ENCODE measurements at places on chromosomes 5 and 9.

- DNase-seq, result no peak
These were observed 41.9 kb downstream of the TJP2 start for GRCh38 chr9:69215774-69216485.

DNA sequence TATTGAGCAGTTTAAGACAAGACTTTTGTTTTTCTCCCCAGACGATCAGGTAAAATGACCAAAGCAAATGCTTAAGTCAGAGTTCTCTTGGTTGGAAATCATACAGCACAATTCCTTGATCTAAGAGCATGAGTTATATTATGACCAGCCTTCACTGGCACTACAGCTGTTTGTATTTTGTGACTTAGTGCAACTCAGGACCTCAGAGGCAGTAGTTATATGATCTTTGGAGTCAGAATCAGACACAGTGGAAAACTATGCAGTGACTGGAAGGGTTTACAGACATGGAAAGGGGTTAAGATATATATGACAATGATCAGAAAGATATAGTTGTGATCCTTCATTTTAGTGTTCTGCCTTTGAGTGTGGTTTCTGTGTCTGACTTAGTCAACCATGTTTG lies 24.3 kb downstream of the RAD23B start:
- no peak for DNase-seq

- no peak for DNase-seq
These were observed 28.4 kb upstream of the MVB12B start for GRCh38 chr9:126298063-126298801.

DNA sequence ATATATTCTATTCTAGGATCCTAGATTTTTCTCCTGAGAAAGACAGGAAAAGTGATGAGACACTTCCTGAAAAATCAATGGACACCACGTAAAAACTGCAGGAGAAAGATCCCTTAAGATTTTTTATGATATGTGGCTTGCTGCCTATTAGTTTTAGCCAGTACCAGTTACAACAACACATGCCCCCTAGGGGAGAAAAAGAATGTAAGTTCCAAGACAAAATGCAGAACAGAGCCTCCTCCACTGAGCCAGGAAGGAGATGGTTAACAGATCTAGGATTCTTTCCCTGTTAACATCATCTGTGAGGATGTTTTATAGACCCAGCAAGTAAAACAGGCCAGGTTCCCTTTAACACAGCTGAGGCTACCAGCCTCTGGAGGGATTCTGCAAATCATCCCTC lies 574.7 kb downstream of the TLE4 start:
- no peak for DNase-seq

DNA sequence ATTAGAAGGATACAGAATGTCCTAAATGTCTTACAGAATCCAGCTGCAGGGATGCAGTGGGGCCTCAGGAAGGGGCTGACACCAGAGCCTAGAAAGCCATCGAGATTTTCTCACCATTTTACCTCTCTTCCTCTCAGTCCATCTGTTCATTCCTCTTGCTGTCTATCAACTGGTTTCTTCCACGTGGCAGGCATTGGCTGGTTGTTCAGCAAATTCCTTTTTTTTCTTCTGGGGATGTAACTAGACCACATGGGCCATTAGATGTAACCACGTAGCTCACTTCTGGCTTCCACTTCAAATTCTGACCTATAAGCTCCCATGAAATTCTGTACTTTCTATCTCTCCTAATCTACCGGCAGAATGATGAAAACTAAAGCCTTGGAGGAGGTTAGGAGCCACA lies 93.6 kb upstream of the MTAP start:
- no peak for DNase-seq

- no peak for DNase-seq
These were observed 214.5 kb downstream of the SEMA5A start for GRCh38 chr5:9331372-9331771.

DNA sequence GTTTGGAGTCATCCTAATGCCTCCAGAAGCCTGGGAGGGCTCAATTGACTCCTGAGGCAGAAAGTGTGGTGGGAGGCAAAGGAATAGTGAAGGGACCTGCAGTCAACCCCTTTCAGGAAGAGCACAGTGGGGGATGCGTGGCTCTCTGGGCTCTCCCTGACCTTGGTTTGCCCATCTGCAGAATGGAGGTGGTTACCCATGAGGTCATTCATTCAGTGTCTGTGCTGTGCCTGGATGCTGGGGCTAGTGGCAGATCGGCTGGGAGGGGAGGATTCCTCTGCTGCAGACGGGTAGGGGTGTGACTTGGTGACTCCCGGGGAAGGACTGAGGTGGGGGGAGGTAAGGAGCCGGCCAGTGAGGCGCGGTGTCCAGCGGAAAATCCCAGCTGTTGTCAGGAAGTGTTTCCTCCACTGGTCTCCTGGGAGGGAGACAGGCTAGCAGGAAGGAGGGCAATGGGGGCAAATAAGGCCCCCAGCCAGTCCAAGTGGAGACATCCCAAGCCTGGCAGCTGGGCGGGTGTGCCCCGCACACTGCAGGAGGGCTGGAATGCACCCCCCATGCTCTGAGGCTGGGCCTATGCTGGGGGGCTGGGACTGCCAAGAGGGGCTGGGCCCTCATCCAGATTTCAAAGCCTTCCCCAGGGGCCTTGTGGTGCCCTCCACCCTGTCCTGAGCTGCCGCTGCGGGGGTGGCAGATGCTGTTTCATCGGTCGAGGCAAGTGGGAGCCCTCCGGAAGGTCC lies 10.9 kb downstream of the CXXC5 start:
- no peak for DNase-seq

GRCh38 chr5:133950821-133951612 lies 17.4 kb downstream of the C5orf15 start:
- DNase-seq, result no peak

GRCh38 chr5:140295414-140295813 lies 7.5 kb downstream of the PFDN1 start:
- DNase-seq, result no peak

- no peak for DNase-seq
These were observed 9.0 kb downstream of the SLC36A1 start for GRCh38 chr5:151456321-151456940.

DNA sequence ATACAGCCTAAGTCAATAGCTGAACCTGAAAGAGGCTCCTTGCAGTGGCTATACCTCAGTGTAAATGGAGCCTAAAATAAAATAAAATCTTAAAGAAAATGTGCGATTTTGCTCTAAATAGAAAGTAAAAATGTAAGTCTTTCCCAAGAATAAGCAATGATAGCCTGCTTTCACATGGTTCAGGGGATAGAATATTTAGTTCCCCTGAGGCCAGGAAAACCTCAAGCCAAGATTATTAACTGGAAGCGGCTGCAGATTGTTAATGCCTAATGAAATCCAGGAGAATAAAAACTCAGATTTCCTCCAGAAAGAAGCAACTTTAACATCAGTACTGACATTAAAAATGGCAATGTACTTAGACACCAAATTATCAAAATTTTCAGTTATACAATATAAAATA lies 463.7 kb downstream of the CYLC2 start:
- no peak for DNase-seq

DNA sequence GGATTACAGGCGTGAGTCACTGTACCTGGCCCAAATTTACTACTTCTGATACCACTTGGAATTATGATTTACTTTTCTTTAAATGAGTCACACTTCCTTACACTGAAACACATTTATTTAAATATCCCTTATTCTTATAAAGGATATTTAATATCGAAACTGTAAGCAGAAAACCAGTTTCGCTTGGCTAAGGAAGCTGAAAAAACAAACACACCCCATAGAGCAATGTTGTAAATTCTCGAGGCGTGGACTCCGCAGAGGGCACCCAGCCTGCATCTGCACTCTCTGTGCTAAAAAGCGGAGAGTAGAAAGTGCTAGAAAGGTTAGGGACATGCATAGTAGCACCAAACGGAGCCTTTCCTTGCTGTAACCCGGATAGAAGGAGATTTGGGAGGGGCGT lies 86.5 kb downstream of the HMCN2 start:
- no peak for DNase-seq

- DNase-seq, result no peak
These were observed 116.1 kb downstream of the JAKMIP2 start for GRCh38 chr5:147666419-147666818.

DNA sequence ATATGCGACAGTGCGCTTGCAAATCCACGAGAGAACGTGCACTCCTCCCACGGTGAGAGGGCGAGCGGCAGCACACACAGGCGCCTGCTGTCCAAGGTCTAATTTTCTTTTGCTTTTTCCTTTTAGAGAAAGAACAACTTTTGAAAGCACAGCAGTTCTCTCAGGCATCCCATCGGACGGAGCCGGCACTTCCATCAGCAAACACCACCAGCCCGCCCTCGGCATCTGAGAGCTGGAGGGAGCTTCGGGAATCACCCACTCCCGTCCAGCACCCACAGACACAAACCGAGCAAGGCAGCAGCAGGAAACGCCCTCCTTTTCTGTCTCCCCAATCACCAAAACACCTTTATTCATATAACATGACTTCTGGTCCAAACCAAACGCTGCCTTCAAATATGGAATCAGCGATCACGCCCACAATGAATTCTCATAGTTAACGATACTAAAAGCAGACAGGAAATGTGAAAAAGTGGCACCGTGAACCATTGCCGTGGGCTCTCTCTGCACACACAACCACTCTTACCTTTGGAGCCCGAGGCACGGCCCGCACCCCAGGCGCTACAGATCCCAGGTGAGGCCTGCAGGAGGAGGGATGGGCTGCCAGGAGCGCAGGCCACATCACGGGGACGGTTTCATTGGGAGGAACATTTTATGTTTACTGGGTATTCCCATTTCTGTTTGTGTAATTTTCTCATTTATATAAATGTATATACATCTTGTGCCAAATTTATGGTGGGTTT lies 14.2 kb downstream of the LPCAT1 start:
- no peak for DNase-seq

- DNase-seq, result no peak
These were observed 141.1 kb downstream of the DMXL1 start for GRCh38 chr5:119212026-119212425.

DNA sequence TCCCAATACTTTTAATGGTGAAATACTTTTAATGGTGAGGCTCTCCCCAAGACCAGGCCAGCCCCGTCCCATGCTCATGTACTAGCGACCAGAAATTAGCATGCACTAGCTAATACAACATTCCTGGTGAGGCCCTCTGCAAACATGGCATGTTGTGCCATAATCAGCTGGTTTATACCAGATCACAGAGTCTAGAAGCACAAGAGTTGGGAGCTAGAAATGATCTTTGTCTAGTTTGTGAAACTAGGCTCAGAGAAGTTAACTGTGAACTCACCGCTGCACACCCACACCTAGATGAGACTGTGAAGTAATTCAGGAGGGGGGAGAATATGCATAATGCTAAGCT lies 37.4 kb downstream of the MTMR12 start:
- no peak for DNase-seq

DNA sequence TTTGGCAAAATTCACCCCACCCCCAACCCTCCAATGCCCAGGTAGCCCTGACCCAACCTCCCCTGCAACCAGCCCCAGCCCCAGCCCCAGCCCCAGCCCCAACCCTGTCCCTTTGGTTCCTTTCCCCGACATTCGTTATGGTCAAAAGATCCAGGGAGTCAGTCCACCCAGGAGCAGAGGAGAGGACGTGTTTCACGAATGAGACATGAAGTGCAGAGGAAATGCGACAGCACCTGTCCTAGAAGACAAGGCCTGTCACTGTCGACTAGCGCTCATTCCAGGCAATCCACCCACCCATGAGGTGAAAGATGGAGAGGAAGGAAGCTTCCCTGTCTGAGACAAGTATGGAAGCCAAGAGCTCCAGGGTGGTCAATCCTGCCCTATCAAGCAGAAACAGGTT lies 485.0 kb downstream of the SPATA31A7 start:
- DNase-seq, result no peak

GRCh38 chr5:72624641-72625236 lies 117.5 kb upstream of the ZNF366 start:
- no peak for DNase-seq

Data from stimulated activated naive CD4-positive, alpha-beta T cell treated with Interleukin-2 at 50 U/mL for 16 hours (primary cell).